ENCODE measurements at places on chromosomes 5 and 9. TPM values are rescaled to one million over a fixed set of nuclear protein-coding genes. Genes with fewer than 3 reads are reported as not detected.

GRCh38 chr5:10735569-10736276, 25.3 kb downstream of the DAP start:
- DNase-seq: no peak

DNA sequence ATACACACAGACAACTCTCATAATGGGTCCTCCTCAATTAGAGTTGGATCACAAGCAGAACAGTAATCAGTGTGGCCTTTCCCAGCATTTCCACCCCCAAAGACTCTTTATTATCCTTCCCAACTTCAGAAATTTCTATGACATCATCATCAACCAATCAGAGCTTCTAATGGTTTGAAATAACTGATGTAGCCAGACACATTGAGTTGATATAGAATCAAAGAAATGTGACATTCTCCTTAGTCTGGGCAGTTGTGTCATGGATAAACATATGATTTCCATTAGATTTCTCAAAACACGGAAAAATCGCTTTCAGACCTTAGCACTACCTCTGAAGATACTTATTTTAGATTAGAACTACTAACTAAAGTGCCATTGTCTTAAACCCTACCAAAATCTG, 75.7 kb upstream of the NFIB start:
- no peak for DNase-seq

DNA sequence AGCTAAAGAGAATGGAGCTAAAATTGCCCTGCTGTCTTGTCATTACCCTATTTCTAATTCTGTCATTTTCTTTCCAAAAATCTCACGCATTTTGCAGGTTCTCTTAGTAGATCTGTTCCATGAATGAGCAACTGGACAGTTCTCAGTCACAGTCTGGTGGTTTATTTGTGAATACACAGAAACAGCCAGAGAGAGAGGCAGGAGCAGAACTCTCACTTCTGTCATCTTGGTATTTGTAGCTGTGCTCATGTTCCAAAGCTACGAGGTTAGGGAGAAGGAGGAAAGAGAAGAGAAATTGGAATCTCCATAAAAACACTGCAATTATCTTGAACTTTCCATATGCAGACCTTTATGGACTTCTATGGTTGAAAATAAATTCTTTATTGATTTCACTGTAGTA, 118.0 kb upstream of the OR13F1 start:
- no peak for DNase-seq

SLC36A3 gene
- total RNA-seq: not detected

DNA sequence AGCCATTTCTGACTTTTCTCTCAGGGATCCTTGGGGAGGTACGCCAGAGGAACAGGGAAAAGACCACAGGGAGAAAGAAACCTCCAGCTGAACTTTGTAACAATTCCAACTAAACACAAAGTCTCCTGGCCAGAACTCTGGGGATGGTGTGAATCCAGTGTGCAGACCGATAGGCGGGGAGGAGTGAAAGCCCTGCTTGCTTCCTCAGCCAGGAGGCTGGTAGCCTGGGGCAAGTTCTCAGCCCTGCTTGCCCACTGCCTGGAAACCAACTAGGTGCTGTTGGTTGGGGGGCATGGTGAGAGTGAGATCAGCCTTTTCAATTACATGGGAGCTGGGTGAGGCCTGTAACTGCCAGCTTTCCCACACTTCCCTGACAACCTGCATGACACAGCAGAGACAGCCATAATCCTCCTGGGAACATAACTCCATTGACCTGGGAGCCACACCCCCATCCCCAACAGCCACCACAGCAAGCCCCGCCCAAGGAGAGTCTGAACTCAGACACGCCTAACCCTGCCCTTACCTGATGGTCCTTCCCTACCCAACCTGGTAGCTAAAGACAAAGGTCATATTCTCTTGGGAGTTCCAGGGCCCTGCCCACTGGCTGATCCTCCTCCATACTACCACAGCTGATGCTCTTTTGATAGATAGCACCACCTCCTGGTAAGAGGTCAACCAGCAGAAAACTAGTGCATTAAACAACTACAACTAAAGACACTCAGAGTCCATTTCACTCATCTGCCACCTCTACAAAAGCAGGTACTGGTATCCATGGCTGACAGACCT, 100.1 kb upstream of the TNFAIP8 start:
- peak; percentile 32 for DNase-seq

Data from H4 (cell line).